ENCODE measurements at places on chromosomes 4 and X.

DNA sequence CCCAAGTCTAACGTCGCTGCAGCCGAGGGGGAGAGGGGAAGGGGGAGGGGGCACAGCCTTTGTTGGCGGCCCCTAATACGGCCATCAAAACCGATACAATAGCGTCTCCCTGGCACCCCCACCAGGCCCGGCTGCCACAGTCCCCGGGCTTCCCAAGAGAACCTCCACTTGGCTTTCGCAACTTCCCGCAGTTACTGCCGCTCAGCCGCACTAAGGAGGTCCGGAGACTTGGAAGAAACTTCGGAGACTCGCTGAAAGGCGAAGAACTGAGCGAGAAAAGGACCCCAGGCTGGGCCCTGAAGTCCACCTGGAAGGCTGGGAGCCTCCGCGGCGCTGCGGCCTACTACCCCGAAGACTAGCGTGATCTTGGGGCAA, 2.8 kb downstream of the NKX6-1 start:
- no peak for DNase-seq

DNA sequence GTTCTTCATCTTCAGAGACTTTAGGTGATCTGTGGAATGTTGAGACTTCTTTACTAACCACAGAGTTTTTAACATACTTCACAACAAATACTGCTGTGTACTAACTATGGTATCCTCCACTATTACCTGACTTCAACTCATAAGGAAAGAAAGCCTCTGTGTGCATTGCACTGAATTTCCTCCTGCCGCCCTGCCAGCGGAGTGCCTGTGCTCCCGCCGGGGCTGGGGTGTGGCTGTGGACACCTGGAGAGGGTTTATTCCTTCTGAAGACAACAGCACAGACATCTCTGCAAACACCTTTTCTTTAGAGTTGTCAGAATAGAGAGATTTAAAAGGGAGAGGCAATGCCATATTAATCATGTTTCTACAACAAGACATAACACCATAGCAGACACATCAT, 63.3 kb downstream of the FAT1 start:
- no peak for DNase-seq

DNA sequence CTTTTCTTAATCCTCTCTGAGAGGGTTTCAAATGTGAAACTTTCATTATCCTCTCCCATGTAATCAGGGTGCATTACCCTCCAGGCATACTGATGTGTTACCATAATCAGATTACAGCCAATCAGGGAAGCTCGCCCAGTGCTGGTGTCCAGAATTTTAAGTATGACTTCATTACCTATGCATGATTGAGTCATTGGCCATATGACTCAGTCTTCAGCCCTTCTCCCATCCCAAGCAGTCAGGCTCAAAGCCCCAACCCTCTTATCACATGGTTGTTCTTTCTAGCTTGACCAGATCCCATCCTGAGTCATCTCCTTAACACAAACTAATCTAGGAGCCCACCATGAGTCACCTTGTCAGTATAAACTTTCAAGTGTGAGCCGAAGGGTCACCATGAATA, 1668.1 kb upstream of the AGA start:
- DNase-seq, result no peak

DNA sequence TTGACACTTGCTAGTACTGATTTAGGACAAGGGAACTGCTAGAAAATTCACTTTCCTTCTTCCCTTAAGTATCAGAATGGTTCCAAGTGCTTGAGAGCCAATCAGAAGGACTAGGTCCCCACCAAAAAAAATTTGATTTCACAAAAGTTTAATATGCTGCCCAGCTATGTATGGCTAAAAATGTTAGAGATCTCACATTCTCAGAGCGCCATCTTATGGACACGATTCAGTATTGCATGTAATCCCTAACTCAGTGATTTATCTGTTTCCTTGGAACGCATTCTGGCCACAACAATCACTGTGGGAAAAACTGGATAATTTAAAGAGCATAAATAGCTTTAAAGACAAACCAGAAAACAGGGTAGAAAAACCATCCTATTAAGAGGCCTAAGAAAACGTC, 255.1 kb upstream of the GPC4 start:
- DNase-seq, result peak; percentile 84

GRCh38 chrX:17266136-17266535, 108.9 kb upstream of the NHS start:
- DNase-seq, result no peak

GRCh38 chrX:64097891-64098290, 107.6 kb downstream of the AMER1 start:
- DNase-seq, result no peak

All from spinal cord (tissue), 10 donors.